Left colon (tissue), 2 donors: ENCODE measurements at places on chromosomes 4 and X. TPM values are rescaled to one million over a fixed set of nuclear protein-coding genes. Genes with fewer than 3 reads are reported as not detected.

The EOLA2 gene
- total RNA-seq = 31.7 TPM

The SPANXC gene
- total RNA-seq = not detected

The SCRG1 gene
- 0.42 TPM for total RNA-seq

The CXorf49 gene
- total RNA-seq = not detected

The TBX22 gene
- not detected for total RNA-seq

The XKRX gene
- total RNA-seq = 2.3 TPM

The PAGE3 gene
- not detected for total RNA-seq
